ENCODE measurements at places on chromosomes 2 and 18. TPM values are rescaled to one million over a fixed set of nuclear protein-coding genes. Genes with fewer than 3 reads are reported as not detected.

CYS1 gene
- 14.2 TPM for polyA plus RNA-seq

YES1 gene
- polyA plus RNA-seq: 22.8 TPM

LCT gene
- 0.02 TPM for polyA plus RNA-seq

OTOS gene
- not detected for polyA plus RNA-seq

MSH6 gene
- 7.6 TPM for polyA plus RNA-seq

AFF3 gene
- polyA plus RNA-seq: 0.21 TPM

THOC1 gene
- polyA plus RNA-seq: 11.8 TPM

B3GNT2 gene
- polyA plus RNA-seq: 6.9 TPM

LIMS3 gene
- 0.78 TPM for polyA plus RNA-seq

UGT1A9 gene
- not detected for polyA plus RNA-seq

AOX1 gene
- polyA plus RNA-seq: 85.6 TPM

SMYD1 gene
- not detected for polyA plus RNA-seq

ANKRD30BL gene
- polyA plus RNA-seq: not detected

CCDC102B gene
- polyA plus RNA-seq: 4.9 TPM

KDM3A gene
- 10.3 TPM for polyA plus RNA-seq

IL1RL2 gene
- polyA plus RNA-seq: 0.10 TPM

C2orf80 gene
- polyA plus RNA-seq: not detected

GAREM1 gene
- 7.6 TPM for polyA plus RNA-seq

CNGA3 gene
- not detected for polyA plus RNA-seq

CD8A gene
- 0.62 TPM for polyA plus RNA-seq

HSPE1 gene
- polyA plus RNA-seq: 225 TPM

HOXD12 gene
- polyA plus RNA-seq: not detected

KCNJ3 gene
- polyA plus RNA-seq: not detected

ITGAV gene
- polyA plus RNA-seq: 10.7 TPM

CTNNA2 gene
- polyA plus RNA-seq: 0.47 TPM

FAHD2B gene
- polyA plus RNA-seq: 11.8 TPM

TMEM200C gene
- 0.34 TPM for polyA plus RNA-seq

FBXO41 gene
- polyA plus RNA-seq: 1.5 TPM

NCOA1 gene
- 7.3 TPM for polyA plus RNA-seq

SIX2 gene
- polyA plus RNA-seq: 30.5 TPM

CFLAR gene
- polyA plus RNA-seq: 22.0 TPM

CROCC2 gene
- polyA plus RNA-seq: 0.02 TPM

ZAP70 gene
- polyA plus RNA-seq: 4.1 TPM

KATNAL2 gene
- polyA plus RNA-seq: 3.2 TPM

PLB1 gene
- polyA plus RNA-seq: 3.6 TPM

NAT8 gene
- not detected for polyA plus RNA-seq

ASB1 gene
- 7.1 TPM for polyA plus RNA-seq

SULT1C4 gene
- 3.3 TPM for polyA plus RNA-seq

DRC1 gene
- polyA plus RNA-seq: not detected

GPR155 gene
- 3.4 TPM for polyA plus RNA-seq

TFCP2L1 gene
- 1.6 TPM for polyA plus RNA-seq

GLI2 gene
- polyA plus RNA-seq: 1.3 TPM

MAP3K19 gene
- polyA plus RNA-seq: not detected

NOL4 gene
- polyA plus RNA-seq: not detected

RASGRP3 gene
- polyA plus RNA-seq: 5.4 TPM

MTA3 gene
- 17.2 TPM for polyA plus RNA-seq

POLR1A gene
- polyA plus RNA-seq: 3.9 TPM

LOXHD1 gene
- 0.73 TPM for polyA plus RNA-seq

UGT1A3 gene
- polyA plus RNA-seq: not detected

RAB31 gene
- polyA plus RNA-seq: 3.6 TPM

TFPI gene
- 35.3 TPM for polyA plus RNA-seq

FOXI3 gene
- not detected for polyA plus RNA-seq

TMEM37 gene
- 9.2 TPM for polyA plus RNA-seq
